Stimulated activated CD8-positive, alpha-beta memory T cell treated with anti-CD3 and anti-CD28 coated beads, Interleukin-12 subunit alpha, Interleukin-12 subunit beta, amount 100 ng/mL, for 4 hours (primary cell): ENCODE measurements at places on chromosomes 7 and 10.

- DNase-seq, result no peak
These were observed 15.6 kb downstream of the CHAT start for GRCh38 chr10:49629431-49629881.

GRCh38 chr10:2469802-2470201, 597.5 kb upstream of the PFKP start:
- no peak for DNase-seq

GRCh38 chr7:89928451-89928850, 225.8 kb upstream of the STEAP1 start:
- no peak for DNase-seq

- DNase-seq, result no peak
These were observed 44.8 kb upstream of the HPSE2 start for GRCh38 chr10:99280472-99280871.

GRCh38 chr7:21542891-21543527, at the start of gene DNAH11:
TSS of gene DNAH11 (plus strand) at chr7:21543039. CDS start at chr7:21543246, 207 bp downstream.
- no peak for DNase-seq

GRCh38 chr7:140053812-140054539, 8.8 kb downstream of the PARP12 start:
- DNase-seq, result no peak

- DNase-seq, result no peak
These were observed 15.7 kb upstream of the ZNF862 start for GRCh38 chr7:149822353-149822943.

DNA sequence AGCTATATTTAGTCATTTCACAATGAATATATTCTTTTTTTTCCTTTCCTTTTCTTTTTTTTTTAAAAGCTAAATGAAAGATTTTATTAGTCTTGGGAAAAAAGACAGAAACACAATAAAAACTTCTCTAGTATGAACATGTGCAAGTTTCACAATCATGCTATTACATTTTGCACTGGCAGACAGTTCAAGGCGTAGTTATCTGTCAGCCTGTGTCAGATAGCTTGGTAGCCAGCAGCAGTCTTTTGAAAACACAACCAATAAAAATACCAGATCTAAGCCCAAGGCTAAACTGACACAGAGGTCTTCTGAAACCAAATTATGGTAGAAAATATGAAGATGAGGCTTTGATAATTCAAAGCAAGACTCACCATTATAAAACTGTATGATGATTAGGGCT, 205.8 kb upstream of the TEX47 start:
- no peak for DNase-seq

DNA sequence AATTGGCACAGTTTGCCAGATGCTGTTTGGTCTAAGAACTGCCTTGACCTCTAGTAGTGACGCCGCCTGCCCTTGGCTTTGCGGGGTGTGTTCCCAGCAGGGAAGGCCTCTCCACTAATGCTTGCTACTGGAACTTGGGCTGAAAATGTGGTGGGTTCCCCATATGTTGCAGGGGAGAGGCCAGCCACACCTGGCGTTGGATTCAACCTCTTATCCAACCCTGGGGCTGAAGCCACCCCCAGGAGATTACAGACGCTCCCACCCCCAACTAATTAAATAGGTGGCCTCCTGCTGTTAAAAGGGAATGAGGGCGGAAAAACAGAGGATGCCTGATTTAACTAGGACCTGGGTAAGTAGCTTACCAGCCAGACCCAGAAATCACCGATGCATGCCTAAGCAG, 19.2 kb upstream of the ATOH7 start:
- DNase-seq, result no peak

- no peak for DNase-seq
These were observed 23.4 kb downstream of the VWA2 start for GRCh38 chr10:114262496-114262895.

DNA sequence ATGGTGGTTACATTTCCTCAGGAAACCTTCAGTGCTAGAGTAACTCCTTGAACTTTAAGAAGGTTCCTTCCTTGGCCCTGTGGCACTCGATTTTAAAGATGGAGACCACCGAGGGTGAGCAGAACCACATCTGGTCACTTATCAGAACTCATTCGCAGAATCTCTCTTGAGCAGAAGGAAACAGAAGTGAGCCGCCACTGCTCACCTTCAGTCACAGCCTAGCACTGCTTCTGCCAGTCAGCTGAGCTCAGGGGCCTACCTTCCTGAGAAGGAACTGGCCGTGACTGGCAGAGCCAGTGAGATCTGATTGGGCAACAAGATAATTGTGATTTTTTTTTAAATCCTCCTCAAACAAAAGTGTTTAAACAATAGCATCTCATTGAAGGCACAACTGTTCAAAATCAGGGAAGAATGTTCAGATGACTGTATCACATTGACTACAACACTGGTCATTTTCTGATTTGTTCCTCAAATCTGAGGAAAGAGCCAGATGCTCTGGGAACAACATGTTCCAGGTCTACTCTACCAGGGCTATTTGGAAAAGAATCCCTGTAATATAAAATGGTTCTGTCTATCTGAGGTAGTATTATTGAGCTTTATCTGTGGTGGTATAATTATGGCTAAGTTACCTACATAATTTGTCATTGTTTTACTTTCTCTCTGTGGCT, 2.7 kb upstream of the SYPL1 start:
- no peak for DNase-seq

- no peak for DNase-seq
These were observed 154.9 kb downstream of the GLI3 start for GRCh38 chr7:42082144-42082543.

- no peak for DNase-seq
These were observed 53.8 kb downstream of the MCMBP start for GRCh38 chr10:119818889-119819270.

DNA sequence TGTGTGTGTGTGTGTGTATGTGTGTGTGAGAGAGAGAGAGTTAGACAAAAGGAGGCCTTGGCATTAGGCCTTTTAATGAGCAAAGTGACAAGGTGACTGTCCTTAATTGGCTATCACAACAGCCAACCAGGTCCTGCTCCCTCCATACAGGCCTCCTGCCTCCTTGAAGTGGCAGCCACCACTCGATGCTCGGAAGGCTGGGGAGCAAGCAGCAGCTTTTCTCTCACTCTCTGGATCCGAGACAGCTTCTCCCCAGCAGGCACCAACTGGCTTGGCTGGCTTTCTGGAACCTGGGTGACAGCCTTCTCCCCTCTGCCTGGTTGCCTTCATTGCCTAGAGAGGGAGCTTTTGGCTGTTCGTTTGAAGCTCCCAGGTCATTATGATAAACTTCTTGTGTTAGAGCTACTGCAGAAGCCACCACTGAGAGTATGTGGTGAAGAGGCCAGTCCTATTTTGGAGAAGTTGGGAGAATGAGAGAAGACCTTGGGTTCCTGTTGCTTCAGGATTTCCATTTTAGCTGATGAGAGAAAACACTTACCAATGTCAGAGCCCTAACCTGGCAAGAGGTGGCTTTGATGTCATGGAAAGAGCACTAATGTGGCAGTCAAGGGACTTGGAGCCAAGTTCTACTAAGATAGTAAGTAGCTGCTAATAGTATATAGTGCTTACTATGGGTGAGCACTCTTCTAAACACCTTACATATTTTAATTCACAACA, 37.6 kb downstream of the RPS24 start:
- DNase-seq, result no peak

DNA sequence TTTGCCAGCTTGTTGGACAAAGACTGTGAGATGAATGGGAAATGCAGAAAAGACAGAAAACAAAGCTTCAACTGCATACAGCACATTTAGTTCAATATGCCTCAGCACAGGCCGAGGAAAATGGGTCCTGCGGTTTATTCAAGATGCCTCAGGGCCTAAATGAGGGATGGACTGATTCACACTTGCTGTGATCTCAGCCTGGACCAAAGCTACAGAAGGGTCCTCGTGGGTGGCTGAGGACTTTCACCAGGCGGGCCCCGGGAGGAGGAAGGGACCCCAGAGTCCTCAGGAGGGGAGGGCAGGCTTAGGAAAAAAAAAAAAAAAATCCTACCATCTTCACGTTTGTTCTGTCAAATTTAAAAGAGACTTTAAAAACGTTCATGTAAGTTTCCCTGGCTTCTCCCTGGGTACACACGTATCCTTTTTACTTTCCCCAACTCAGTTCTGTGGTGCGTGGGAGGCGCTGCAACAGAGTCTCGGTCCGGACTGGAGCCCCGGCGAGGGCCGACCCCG, 624 bp upstream of the ZNF783 start:
- no peak for DNase-seq

GRCh38 chr7:31850066-31850465, 163.1 kb downstream of the PPP1R17 start:
- no peak for DNase-seq

DNA sequence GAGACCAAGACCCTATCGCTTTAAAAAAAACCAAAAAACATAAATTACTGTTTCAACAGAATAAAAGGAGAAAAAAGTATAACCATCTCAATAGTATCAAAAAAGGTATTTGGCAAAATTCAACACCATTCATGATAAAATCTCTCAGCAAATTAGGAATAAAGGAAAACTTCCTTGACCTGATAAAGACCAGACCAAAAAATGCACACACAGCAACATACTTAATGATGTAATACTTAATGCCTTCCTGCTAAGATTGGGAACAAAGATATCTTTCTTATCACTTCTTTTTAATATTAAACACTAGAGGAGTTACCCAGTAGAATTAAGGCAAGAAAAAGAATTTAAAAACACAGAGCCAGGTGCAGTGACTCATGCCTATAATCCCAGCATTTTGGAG, 79.3 kb downstream of the CNOT4 start:
- no peak for DNase-seq

GRCh38 chr7:149216402-149216801, 21.1 kb downstream of the ZNF282 start:
- DNase-seq, result no peak

- no peak for DNase-seq
These were observed 33.2 kb upstream of the PLEKHA1 start for GRCh38 chr10:122341141-122341810.

- no peak for DNase-seq
These were observed 25.3 kb downstream of the CCDC7 start for GRCh38 chr10:32471232-32471631.

- no peak for DNase-seq
These were observed 44.8 kb downstream of the SHTN1 start for GRCh38 chr10:116960066-116960776.

DNA sequence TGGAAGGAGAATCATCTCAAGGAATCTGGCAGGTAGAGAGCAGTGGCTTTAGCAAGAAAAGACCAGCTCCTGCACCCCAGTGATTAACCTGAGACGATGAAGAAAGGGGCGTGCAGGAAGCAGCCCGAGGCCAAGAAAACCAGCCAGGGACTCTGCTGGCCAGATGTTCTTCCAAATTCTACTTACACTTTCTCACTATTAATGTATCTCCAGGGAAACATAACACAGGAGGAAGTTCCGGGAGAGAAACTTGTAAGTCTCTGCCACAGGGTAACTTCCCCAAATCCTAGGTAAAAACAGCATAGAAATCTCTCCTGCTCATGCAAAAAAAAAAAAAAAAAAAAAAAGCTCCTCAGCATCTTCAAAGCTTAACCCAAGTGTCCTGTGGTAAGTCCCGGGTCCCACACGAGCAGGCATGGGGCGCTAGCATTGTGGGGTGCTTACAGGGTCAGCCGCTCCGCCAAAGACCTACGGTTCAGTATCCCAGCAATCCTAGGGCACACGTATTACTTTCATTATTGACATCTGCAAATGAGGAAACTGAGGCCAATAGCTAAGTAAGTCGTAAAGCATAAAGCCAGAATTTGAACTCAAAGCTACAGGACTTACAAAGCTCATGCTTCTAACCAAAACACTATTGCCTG, 97.2 kb upstream of the GNA12 start:
- no peak for DNase-seq

- no peak for DNase-seq
These were observed 108.6 kb downstream of the CDK6 start for GRCh38 chr7:92727755-92728154.

DNA sequence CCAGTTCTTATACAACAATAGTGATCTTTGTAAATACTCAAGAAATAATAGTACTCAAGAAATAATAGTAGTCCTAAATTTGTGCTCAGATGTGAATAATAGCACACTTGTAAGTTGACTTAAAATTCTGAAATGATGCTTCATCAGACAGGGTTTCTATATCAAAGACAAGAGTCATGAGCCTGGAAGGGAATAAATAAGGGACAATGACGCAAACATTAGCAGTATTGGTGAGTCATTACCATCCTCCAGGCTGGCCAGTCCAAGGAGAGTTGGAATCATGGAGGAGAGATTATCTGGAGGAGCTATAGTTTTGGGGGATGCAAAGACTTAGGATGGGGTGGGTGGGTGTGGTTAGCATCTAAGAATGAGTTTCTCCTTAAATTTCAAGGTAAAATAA, 6.1 kb upstream of the SH3PXD2A start:
- no peak for DNase-seq

DNA sequence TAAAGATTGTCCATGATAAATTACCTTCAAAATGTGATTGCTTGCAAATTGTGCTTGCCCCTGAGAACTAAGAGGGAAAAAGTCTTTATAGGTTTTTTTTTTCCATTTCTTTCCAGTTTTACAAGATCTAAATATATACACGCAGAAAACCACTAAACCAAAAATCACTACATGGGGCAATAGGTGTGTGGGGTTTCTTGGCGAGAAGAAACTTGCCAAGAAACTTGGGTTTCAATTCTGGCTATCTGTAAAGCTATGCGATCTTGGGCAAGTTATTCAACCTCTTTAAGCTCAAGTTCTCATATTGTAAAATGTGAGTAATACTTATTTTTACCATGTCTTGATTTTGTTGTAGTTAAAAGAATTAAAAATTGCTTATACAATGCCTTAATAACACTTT, 17.0 kb downstream of the CUBN start:
- DNase-seq, result no peak

DNA sequence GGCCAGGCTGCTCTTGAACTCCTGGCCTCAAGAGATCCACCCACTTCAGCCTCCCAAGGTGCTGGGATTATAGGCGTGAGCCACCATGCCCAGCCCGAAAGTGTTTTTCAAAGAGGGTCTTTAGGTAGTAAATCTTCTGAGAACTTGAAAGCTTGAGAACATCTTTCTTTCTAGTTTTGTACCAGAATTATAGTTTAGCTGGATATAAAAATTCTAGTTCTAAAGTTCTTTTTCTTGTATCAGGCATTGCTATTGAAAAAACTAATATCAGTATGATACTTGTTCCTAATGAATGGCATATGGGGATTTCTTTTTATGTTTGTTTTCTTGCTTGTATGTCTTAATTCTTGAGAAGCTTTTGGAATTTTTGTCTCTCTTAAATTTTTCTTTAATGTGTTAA, 43.2 kb downstream of the TLX1 start:
- no peak for DNase-seq

DNA sequence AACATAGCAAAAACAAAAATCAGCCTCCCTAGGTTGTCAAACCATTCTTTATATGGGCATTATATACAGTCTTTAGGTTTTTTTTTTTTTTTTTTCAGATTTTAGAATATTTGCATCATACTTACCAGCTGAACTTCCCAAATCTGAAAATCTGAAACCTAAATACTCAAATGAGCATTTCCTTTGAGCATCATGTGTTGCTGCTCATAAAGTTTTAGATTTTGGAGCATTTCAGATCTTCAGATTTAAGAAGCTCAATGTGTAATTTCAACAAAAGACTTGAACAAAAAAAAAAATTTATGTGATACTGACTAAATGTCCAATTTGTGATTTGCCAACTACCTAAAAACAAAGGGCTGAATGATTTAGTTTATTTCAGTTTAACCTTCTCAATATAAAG, 13.6 kb downstream of the FAM3C start:
- no peak for DNase-seq

GRCh38 chr7:70356787-70357328, 758.6 kb downstream of the AUTS2 start:
- DNase-seq, result no peak

GRCh38 chr10:29816801-29817558, 182.2 kb upstream of the SVIL start:
- DNase-seq, result no peak

GRCh38 chr7:44602576-44602910, 3.9 kb upstream of the OGDH start:
- DNase-seq, result no peak
